ENCODE measurements at places on chromosomes 13 and 19.

DNA sequence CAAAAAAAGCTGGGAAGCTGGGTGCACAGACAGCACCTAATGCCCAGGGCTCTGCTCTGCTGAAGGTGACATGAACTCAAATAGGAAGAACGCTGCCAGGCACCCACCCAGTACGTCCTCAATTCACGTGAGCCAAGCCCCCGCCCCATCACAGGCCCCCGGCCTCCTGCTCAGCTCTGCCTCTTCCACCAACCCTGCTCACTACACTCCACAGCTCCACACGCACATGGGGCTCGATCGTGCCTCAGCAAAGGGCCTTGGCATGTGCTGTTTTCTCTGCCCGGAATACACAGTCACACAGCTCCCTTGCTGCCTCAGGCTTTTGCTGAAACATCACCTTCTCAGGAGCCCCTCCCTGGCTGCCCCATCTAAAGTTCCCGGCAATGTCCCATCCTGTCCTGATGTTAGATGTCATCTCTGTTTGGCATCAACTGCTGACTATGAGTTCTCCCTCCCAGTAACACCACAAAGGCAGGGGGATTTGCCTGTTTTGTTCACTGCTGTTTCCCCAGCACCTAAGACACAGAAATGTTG, 2.3 kb downstream of the ATP13A1 start:
- no peak for DNase-seq

DNA sequence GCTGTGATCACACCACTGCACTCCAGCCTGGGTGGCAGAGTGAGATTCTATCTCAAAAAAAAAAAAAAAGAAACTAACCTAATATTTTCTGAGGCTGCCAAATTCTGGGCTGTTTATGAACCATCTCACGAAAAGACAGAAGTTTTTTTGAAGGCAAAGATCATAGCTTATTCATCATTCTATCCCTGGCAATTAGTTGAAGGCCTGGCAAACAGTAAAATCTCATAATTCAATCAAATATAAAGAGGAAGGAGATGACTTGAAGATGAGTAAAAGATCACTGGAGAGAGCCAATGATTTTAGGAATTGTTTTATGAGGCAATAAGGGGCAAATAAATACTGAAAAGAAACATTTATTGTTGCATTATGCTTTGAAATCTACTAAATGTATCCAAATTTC, 216.5 kb downstream of the DCLK1 start:
- no peak for DNase-seq

DNA sequence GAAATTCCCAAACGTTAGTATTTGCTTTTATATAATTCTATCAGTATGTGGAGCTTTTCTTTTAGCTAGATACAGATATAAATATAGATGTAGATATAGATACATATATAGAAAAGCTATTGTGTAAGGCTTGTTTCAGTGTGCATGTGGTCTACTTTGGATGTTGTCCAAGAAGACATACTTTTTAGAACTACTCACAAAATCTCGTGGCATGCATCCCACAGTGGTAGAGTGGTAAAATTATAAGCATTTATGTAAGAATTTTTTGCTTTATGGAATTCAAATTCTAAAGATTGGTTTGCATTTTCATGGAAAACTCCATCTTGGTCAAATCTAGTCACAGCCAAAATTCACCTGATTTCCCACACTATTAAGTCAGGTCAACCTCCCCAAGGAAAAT, 880.4 kb downstream of the EFNB2 start:
- no peak for DNase-seq

GRCh38 chr19:44807652-44808462, 1.0 kb upstream of the BCAM start:
- DNase-seq, result no peak

DNA sequence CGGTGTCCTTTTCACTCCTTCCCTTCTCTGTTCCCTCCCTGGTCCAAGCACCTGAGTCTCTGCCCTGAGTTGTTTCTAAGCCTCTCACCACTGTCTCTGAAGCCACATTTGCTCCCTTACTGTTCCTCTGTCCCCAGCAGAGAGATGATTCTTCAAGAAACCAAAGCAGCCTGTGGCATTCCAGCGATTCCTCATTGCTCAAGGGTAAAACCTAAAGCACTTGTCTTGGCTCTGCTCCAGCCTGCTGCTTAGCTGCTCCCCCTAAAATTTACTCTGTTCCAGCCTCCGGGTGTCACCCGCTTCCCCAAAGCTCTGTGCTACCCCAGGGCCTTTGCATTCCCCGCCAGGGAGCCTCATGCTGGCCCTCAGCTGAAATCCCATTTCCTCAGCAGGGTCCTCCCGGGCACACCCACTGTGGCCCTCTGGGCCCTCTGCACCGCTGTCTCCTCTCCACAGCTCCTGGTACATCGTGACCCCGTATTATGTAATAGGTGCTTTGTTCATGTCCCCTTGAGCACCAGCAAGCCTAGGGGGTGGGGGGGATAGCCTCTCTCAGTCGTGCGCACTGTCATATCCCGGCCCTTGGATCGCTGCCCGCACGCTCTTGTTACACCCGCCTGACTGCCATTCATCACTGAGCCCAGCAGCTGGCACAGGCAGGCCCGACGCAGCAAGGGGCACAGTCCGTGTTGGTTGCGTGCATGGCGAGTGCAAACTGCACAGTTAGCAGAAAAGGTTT, 15.8 kb downstream of the TECR start:
- no peak for DNase-seq

- no peak for DNase-seq
These were observed 453 bp upstream of the PDCD2L start for GRCh38 chr19:34403784-34404108.

GRCh38 chr19:28021259-28022185, 1191.4 kb downstream of the UQCRFS1 start:
- no peak for DNase-seq

DNA sequence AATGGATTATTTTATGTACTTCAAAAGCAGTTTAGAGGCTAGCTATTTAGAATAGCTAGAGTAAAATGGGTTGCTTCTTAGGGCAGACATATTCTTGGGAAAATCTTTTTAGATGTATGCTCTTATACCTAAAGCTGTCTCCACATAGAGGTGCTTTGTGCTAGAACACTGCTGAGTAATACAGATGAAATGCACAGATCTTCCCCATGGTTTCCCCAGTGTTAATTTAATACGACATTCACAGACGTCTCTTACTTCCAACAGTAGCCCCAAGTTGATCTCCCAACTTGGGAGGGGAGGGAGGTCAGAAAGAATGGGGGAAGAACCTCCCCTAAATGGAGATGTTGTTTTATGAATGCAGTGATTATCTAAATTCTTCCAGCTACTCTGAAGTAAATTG, 16.9 kb downstream of the NALCN start:
- DNase-seq, result no peak

GRCh38 chr13:25915840-25916518, 135.8 kb downstream of the SHISA2 start:
- no peak for DNase-seq

DNA sequence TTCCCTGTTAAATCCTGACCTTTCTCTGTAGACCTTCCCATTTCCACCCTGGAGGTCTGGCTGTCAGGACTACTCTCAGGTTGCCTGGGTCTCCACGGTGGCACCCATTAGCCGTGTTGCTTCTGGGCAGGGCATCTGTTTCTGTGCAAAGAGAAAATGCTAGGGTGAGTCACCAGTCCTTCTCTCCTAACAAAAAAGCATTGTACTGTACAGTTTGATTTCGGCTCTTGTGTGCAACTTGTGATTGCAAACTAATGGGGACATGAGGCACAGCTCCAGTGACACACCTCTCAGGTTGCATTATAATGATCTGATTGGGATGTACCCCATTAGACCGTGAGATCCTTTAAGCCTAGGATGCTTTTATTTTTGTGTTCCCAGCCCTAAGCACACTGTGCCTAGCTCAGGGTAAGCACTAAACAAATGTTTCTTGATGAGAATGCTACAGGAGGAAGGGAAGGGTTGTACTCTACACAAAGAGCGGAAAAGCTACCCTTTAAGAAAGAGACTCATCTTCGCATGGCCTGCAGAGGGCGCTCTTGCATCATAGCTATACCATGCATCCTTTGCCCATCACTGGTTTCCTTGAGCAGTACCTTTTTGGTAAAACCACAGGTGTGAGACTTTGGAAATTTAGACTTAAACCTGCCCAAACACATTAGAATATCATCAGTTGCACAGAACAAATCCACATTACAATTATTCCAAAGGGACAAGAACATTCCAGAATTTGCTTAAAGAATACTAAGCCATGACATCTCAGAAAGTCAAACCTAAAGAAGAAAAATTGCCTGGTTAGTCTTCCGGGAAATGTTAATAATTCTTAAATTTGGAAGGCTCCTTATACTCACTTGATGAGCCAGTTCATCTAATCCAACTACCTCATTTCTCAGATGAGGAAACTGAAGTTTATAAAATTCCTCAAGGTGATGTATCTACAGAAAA, 20.3 kb upstream of the TRIM13 start:
- DNase-seq, result peak; percentile 48

DNA sequence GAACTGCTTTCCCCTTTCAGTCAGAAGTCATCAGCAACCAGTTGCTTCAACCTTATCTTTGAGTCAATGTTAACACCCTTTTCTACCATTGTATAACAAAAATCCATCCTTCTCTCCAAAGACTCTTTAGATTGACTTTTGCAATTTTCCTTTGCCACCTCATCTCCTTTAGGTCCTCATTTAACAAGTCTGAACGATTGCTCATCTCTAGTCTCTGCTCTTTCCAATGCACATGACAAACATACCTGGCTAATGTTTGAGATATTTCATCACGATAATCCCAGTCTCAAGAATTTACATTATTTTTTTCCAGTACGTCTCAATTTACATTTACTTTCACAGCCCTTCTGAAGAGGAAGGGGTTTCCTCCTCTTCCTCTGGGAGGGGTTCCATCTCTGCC, 127.5 kb downstream of the KLF12 start:
- DNase-seq, result no peak

DNA sequence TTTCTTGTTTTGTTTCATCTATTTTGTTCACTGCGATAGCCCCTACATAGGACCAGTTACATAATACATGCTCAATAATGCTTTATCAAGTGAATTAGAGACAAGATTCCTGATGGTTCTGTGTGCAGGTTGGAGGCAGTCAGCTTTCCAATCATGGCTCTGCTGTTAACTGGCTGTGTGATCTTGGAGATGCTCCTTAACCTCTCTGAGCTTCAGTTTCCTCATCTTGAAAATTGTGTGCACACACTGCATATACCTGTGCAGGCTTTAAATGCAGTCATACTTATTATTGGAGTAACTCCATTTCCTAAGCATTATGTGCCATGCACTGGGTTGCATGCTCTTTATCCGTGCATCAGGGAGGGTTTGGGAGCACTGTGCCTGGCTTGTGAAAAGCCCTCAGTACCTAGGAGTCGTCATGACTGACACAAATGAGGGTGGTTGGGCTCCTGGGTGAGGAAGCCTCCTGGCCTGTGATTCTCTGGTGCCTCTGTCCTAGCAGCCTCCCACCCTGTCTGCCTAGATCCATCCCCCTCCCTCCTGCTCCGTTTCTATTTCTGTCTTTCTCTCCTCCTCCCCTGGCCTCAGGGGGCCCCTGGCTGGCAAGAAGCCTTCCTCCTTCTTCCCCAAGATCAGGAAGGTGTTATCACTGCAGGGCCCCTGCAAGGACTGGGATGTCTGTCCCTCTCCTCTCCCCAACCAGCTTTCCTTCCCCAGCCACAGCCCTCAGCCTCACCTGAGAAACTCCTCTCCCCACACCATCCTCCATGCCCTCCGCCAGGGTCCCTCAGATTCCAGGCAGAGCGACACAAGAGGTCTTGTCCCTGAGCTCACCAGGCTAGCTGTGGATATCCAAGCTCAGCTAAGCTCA, 8.7 kb downstream of the IFNL1 start:
- DNase-seq, result no peak

- DNase-seq, result no peak
These were observed 487.6 kb downstream of the GPC6 start for GRCh38 chr13:93714171-93714570.

GRCh38 chr13:113820813-113821651, 42.8 kb downstream of the GAS6 start:
- DNase-seq, result no peak

DNA sequence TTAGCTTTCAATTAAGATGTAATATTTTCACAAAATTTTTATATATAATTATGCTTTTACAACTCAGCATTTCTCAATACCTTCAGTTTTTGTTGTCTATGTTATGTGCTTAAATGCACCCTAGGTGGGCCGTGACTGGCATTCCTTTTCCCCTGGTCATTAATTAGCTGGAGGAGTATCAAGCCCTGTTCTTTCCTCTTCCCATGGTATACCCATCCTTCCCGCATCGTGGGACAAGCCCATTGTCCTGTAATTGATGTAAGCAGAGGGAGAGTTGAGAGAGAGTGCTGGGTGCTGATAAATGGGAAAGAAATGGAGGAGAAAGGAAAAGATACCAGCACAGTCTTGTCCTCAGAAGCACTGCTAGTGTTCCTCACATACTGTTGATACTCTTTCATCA, 591.7 kb downstream of the GPC6 start:
- no peak for DNase-seq

DNA sequence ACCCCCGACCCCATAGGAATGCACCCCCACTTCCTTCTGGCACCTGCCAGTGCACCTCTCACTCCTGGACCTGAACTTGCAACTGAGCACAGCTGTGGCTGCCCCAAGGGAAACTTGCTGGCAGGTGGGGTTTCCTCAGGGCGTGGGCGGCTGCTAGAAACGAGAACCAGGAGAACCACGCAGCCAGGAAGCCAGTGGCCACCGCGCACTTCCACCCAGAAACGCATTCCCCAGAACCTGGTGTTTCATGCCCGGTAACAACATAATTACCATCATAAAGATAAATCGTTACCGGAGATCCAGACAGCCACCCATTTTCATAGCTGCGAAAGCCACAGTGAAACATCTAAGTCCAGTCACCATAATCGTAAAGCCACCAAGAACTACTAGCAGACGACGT, 75.2 kb upstream of the C13orf46 start:
- DNase-seq, result peak; percentile 46

- DNase-seq, result peak; percentile 24
These were observed 8.6 kb downstream of the ISOC2 start for GRCh38 chr19:55452749-55453346.

DNA sequence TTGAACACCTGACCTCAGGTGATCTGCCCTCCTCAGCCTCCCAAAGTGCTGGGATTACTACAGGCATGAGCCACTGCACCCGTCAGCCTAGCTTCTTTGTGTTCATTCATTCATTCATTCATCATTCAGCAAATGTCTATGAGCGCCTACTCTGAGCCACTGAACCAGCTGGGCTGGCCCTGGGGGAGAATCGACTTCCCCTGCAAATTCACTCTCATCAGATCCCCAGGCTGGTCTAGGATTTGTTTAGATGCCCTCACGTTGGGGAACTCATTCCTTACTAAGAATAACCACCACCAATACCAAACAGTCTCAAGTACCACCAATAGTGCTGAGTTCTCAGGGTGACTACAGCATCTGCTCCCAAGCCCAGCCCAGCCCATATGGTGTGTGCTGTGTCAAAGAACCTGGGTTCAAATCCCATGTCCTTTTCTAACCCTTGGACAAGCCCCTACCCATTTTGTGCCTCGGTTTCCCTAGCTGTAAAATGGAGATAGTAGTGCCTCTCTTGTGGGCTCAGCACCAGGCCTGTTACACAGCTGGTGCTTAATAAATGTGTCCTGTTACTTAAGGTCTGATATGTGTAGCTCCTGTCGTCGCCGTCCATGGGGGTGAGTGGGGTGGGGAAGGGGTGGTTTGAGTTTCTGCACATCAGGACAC, 16.8 kb downstream of the NRTN start:
- no peak for DNase-seq

- no peak for DNase-seq
These were observed 114.8 kb upstream of the TDRD3 start for GRCh38 chr13:60282186-60282585.

Measured in stimulated activated CD8-positive, alpha-beta memory T cell treated with anti-CD3 and anti-CD28 coated beads, Interleukin-4, amount 100 ng/mL, for 24 hours (primary cell).